Suppressor macrophage (primary cell): ENCODE measurements at places on chromosomes 11 and 22.

DNA sequence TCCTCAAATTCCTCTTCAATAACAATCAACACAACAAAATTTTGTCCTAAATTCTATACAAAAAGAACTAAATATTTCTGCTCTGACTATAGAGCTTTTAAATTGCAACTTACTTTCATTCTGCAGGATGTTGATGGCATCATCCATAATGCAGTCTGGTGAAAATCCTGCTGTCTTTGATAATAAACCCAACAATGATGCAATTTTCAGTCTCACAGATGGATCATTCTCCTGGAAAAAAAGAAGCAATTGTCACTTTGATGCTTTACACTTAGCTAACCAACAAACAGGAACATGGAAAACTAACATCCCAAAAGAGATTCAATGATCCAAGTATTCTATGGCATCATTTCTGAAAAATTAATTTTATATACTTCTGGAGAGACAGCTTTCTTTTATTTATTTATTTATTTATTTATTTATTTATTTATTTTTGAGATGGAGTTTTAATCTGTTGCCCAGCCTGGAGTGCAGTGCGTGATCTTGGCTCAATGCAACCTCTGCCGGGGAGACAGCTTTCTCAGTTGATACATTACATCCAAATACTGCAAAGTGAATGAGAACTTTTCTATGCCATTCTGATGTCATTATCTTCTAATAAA is 13.0 kb downstream of the INTS4 start:
- DNase-seq, result no peak

- DNase-seq, result peak; percentile 53
Measured at GRCh38 chr11:36392196-36392595, 96.1 kb downstream of the PRR5L start.

DNA sequence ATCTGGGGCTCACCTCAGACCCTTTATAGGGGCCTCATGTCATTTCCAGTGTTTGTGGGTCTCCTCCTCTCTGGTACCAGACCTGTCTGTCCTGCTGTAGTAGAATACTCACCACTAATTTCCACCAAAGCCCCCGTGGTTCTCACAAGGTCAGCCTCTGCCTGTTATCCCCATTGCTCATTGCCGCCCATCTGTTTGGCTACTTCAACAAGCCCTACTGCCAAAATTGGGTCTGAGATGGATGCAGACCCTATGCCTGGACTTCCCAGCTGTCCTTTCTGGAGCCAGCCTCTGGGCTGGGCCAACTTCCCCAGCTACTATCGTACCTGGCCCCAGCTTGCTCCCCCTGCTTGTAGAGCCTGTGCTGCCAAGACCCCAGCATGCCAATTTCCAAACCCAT is 152.1 kb upstream of the ISX start:
- no peak for DNase-seq

DNA sequence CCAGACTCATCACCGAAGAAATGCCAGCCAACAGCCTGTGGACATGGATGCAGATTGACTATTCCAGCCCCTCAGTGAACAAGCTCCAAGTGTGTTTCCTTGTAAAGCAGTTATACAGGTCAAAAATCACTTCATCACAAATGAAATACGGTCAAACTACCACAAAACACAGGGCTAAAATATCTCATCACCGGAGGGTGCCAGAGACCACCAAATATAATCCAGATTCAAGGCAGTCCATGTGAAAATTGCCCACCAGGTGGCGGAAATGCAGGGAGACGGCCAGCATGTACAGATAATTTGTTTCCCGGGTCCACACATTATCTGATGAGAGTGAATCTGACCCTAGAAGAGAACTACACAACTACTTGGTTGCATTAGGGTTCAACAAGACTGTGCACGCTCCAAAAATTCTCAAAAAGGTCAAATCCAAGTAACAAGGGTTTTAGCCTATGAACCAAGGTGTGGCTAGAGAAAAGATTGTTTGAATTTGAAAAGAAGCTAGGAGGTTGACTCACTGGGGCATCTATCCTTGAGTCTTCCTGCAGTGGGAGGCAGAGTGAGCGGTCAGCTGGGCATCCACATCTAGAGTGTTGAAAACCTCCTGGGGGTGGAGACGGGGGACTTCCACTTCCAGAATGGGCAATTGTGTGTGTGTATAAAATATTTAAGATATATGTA is 71.7 kb downstream of the IGLL5 start:
- DNase-seq, result peak; percentile 83

GRCh38 chr11:62341588-62341987 is 4.3 kb downstream of the ASRGL1 start:
- DNase-seq, result peak; percentile 6

DNA sequence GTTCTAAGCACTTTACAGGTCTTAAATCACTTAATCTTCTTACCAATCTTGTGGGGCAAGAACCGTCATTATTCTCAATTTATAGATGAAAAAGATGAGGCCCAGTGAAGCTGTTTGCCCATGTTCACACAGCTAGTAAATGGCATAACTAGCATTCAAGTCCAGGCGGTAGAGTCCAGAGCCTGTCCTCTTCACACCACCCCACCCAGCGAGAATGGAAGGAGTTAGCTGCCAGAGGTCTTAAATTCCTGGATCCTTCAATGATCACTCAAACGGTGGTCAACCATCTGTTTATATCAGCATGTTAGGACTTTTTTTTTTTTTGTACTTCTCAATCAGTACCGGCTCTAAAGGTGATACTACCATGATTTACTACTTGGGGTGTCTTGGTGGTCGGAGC is 43.3 kb downstream of the PARVA start:
- DNase-seq, result no peak

GRCh38 chr11:95698676-95699557 is 90.7 kb downstream of the FAM76B start:
- peak; percentile 46 for DNase-seq

GRCh38 chr11:60130496-60130895 is 42.0 kb downstream of the MS4A2 start:
- DNase-seq, result peak; percentile 74

DNA sequence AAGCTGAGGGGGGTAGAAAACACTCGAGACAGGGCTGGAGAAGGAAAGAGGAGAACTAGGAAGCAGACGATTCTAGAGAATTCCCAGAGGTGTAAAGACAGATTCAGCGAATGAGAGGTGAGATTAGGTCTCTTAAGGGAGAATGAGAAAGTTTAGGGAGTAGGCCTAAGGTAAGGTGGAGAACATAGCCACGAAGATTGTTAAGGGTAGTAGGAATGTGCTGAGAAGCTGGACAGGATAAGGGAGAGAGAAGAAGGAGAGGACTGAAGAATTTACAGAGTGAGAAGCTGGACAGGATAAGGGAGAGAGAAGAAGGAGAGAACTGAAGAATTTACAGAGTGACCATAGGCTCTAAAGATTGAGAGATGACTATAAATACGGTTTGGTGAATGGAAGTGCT is 908 bp downstream of the PPME1 start:
- DNase-seq, result no peak

DNA sequence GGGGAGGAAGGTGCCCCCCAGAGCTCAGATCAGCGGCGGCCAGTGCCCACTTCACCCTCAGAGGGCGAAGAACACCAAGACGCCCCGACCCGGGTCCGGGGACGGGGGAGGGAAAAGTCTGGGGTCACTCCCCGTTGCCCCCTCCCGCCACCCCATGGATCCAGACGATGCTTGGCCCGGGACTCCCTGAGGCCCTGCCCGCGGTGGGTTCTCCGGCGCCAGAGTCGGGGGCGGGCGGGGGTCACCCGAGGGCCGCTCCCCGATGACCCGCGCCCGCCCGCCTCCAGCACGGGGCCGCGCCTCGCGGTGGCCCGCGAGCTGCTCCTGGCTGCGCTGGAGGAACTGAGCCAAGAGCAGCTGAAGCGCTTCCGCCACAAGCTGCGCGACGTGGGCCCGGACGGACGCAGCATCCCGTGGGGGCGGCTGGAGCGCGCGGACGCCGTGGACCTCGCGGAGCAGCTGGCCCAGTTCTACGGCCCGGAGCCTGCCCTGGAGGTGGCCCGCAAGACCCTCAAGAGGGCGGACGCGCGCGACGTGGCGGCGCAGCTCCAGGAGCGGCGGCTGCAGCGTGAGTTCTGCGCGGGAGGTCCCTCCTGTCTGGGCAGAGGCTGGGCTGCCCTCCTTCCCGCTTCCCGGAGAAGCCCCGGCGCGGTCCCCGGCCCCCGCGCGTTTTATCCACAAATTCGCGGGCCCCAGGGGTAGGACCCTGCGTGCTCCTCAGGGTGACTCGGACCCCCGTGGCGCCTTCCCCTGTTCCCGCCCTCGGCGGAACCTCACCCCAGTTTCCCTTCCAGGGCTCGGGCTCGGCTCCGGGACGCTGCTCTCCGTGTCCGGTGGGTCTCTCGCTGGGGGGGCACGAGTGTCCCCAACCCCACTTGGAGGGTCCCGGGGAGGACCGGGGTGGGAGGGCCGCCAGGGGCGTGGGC is 1.1 kb downstream of the NLRP6 start:
- DNase-seq, result peak; percentile 63

- peak; percentile 79 for DNase-seq
Measured at GRCh38 chr22:18056161-18056666, 21.6 kb upstream of the PEX26 start.

DNA sequence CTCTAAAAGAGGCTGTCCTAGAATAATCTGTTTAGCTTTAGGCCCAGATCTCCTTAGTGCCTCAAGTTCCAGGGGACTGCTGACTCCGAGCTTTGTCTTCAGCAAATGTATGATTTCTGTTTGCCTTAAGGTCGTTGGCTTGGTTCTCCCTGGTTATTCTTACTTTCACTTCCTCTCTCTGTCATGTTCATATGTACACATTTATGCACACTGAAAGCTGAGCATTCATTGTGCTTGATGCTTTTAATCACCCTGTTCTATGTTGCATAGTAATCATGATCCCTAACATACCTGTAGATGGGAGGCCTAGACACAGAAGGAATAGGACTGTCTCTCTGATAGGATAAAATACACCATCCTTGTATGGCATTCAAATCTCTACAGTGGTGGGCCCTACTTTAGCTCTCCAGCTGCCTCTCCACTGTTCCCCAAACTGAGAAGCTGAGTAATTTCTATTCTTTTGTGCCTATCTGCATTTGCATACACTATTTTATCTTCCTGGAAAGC is 7.2 kb downstream of the PPFIBP2 start:
- peak; percentile 63 for DNase-seq

GRCh38 chr22:44201665-44202064 is 20.9 kb downstream of the PARVG start:
- DNase-seq, result no peak

- DNase-seq, result no peak
Measured at GRCh38 chr11:66979336-66979980, 4.4 kb downstream of the C11orf86 start.

DNA sequence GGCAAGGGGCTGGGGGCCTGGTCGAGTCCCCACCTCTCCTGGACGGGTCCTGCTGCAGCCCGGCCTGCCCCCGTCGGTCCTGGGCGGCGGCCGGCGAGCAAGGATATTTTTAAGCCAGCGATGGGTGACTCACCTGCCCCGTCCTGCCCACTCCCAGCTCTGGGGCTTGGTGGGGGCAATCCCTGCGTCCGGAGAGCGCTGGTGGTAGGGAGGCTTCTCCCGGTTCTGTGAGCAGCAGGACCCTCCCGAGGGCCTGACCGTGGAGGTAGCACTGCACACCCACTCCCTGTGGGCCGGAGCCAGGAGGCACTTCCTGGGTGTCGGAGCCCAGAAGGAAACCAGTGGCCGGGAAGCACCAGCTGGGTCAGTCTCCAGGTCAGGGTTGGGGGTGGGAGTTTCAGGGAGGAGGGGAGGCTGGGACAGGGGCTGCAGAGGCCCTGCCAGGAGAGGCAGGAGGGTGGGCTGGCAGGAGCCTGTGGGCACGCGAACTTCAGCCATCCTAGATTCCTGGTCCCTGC is 467 bp downstream of the EPS8L2 start:
- peak; percentile 36 for DNase-seq

DNA sequence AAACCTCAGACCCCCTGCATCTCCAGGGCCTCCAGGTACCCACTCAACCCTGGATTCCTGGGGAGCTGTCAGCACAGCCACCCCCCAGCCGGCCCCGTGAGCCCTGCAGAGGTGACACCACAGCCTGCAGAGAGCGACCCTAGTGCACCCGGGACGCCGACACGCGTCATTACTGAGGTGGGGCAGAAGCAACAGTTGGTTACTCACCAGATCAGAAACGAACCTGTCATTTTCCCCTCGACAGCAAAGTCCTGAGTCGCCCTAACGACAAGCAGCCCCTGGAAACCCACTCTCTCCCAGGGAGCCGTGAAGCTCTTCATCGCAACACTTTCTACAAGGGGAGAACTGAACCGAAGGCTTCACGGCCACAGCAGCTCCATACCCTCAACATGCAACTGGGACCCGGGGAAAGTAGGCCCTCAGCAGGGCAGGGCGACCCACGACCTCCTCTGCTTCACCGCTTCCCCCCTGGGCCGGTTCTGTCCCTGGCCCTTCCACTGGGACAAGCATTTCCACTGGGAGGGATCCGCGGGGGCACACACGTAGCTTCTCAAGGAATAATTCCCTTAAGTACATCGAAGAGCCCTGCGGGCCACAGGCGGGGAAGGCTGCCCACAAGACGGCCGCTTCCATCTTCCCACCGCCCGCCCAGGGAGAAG is 1.6 kb downstream of the BRD1 start:
- peak; percentile 49 for DNase-seq
